OCI-M1 (cell line): ENCODE measurements at places on chromosomes 5 and 9.

DNA sequence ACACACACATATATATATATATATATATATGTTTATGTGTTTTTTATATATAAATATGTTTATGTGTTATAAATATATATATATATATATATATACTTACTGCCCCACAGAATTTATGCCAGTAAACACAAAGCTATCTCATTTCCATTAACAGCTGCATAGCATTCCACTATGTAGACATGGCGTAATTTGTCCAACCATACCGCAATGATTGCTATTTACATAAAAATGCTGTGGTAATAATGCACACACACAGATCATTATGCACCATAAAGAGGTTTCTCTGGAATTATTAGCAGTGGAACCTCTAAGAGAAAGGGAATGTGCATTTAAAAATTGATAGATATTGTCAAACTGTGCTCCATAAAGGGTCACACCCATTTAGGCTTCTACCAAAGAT lies 150.1 kb downstream of the CEP120 start:
- no peak for DNase-seq

DNA sequence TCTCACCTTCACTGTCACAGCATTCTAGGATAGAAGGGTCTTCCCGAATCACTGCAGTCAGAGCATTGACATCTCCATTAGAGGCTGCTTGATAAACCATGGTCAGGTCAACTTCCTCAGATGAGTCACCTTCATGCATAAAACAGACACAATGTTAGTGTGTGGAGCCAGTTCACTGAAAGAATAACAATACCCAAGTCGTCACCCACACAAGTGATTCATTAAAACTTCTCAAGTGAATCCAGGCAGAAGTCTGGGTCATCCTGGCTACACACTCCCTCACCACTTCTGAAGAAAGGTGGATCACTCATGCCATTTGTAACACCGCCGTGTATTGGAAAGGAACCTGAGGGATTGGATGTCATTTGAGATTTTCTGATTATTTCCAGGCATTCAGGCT lies 49.6 kb downstream of the ANKRD55 start:
- DNase-seq: no peak

GRCh38 chr9:12889402-12890106 lies 114.7 kb downstream of the LURAP1L start:
- peak; percentile 85 for DNase-seq

DNA sequence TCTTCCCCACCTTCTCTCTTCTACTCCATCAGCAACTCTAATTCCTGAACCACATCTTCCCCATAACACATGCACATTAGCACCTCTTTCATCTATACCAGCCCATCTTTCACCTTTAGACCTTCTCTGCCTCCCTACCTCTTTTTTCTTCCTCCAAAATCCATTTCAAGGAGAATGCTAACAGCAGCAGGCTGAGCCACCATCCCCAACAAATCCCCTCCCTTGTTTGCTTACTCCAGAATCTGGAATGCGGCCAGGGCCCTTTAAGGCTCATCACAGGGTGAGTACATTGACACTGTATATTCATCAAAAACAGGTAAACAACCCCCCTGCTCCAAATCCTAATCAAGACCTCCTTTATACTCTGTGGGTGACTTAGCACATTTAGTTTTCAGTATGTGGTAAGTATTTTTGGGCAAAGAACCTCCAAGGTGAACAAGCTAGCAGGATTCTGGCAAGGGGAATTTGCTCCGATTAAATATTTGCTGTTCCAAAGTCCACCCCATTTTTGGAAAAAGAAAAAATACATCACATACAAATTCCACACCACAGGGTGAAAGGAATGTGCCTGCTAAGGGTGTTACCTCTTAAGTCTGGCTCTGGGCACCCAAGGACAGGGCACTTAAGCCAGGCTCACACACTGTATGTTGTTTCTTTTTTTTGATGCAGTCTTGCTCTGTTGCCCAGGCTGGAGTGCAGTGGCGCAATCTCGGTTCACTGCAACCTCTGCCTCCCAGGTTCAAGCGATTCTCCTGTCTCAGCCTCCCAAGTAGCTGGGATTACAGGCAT lies 71.4 kb downstream of the SERINC5 start:
- DNase-seq: no peak

GRCh38 chr5:35608881-35609779 lies 8.5 kb upstream of the SPEF2 start:
- DNase-seq: no peak

DNA sequence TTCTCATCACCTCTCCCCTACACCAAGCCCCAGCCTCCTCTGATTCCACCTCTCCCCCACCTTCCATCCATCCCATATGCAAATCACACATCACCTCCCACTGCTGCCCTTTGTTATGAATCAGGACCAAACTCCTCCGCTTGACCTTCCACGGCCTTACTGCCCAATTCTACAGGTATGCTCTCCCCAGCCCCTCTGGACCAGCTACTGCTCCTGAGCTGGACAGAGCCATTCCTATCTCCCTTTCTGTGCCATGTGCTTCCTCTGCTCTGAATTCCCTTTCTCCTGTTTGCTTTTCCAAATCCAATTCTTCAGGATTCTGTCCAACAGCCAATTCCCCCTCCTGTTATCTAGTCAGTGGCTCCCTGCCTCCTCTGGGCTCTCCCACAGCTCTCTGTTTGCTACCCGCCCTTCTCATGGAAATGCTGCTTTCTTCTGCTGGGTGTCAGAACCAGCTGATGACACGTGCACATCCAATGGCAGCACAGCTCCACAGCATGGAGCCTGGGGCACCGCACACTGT lies 8.3 kb downstream of the FABP6 start:
- DNase-seq: no peak

DNA sequence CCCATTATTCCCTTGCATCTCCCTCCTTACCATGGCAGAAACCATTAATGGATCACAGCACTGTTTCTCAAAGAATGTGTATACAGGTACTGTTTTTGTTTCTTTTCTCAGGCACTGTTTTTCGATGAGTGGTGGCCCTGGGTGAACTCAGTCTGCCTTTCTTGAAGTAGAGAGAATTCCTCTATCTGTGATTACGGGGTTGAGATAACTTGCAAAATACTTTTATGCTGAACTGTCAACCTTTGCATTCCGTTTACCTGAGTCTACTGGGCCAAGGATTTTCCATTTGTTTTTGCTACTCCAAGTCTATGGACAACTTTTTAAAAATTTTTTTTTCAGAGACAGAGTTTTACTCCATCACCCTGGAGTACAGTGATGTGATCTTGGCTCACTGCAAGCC lies 82.7 kb upstream of the CLINT1 start:
- no peak for DNase-seq

DNA sequence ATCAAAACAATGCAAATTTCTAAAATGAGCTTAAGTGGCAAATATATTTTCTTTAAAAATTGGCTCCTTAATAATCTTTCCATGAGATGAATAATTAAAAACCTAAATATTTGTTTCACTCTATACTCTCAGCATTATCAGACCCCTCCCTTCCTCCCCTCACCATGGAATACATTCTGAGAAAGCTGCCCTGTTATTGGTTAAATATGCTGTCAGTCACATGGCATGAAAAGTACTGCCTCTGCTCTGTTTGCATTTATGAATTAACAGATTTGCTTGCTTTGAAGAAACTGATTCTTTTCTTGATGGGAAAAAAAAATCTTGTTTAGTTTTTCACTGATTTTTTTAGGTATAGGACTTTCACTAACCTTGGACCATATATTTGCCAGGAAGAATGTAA lies 17.0 kb upstream of the RPS23 start:
- DNase-seq: peak; percentile 30

GRCh38 chr9:117704597-117704996 lies 394 bp downstream of the TLR4 start:
- peak; percentile 58 for DNase-seq

- no peak for DNase-seq
Measured at GRCh38 chr5:167317884-167318283, 973.6 kb upstream of the WWC1 start.

- DNase-seq: no peak
Measured at GRCh38 chr9:18014556-18014955, 435.7 kb downstream of the SH3GL2 start.

- no peak for DNase-seq
Measured at GRCh38 chr9:135714242-135715055, 12.5 kb downstream of the KCNT1 start.

DNA sequence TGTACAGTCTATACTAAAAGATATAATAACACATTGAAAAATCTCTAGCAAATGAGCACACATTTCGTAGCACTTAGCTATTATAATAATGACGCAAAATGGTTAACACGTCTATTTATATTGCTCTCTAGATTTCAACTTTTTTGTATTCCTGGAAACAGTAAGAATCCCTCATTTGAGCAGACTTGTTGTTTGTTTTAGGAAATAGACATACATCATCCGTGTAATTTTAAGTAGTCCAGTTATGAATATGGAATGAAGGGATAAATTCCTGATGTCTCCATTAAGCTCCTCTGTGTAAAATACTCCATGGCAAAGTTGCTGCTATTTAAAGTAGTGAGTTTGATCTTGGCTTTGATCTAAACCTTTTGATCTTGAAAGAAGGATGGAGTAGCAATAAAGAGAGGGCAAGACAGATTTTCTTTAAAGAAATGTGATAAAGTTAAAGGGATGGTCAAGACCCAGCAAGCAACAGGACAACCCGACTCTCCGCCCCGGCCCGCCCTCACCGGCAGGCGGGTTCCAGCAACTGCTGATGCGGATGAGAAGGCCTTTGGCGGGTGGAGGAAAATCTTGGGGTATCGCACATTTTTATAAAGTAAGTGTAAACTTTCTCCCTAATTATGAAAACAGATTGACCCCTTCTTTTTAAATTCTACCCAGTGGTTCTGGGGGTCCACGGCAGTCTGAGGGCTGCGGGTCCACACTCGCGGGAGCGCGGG lies 277.4 kb downstream of the AOPEP start:
- peak; percentile 21 for DNase-seq

DNA sequence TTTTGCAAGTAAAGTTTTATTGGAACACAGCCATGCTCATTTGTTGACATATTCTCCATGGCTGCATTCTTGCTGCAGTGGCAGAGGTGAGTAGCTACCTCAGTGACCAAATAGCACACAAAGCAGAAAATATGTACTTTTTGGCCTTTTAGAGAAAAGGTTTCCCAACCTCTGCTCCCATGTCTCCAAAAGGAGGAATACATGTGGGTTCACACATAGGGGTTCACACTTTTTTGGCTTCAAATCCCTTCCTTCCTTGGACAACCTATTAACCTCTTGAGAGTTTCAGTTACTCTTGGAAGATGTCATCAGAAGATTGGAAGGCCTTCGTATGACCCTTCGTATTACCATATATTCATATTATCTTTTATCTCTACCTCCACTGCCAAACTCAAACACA lies 285.1 kb upstream of the TUT7 start:
- DNase-seq: no peak

- peak; percentile 46 for DNase-seq
Measured at GRCh38 chr5:131769961-131770360, 26.9 kb downstream of the FNIP1 start.

GRCh38 chr9:34170237-34170991 lies 8.4 kb upstream of the UBAP1 start:
- no peak for DNase-seq

DNA sequence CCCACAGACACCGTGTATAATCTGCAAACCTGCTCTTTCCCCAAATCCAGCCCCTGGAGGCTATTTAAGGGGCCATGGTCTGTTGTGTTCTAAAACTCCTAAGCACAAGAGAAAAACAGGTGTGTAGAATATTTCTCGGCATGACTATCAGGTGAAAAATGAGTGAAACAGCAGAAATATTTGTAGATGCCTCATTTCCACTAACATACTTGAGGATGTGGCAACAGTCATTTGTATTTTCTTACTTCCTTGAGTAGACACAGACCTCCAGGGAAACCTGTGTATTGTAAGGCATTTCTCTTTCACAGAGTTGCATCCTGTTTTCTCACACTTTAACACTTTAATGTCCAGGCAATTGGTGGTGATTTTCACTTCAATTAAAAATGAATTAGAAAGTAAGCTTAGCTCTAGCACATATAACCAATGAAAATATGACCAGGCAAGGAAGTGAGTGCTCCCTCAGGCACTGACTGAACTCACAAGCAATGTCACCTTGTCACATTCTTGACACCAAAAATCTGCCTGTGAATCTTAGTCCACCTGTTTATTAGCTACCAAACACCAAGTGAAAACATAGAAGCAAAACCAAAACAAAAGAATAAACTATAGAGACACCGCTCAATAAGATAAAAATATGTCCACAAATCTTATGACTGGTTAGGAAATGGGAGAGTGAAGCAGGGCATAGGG lies 64.4 kb downstream of the DIRAS2 start:
- DNase-seq: no peak

- peak; percentile 59 for DNase-seq
Measured at GRCh38 chr5:6837519-6838110, 124.4 kb downstream of the TENT4A start.

- DNase-seq: no peak
Measured at GRCh38 chr5:67306965-67307607, 110.5 kb upstream of the CD180 start.

DNA sequence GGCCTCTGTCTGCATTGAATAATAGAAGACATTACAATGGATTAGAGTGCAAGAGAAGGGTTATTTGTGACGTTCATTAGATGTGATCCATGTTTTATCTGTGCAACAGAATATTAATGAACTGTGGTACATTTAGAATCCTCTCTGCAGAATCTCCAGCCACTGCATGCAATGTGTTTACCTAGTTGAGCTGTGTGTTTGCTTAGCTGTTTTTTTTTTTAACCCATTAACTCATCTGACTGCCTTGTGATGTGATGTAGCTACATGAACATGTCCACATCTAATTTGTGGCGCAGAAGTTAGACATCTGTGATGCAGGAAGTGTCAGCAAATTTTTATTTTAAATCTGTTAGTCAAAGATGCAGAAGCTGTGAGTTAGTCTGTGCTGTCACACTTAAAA lies 236.9 kb downstream of the CD180 start:
- no peak for DNase-seq

DNA sequence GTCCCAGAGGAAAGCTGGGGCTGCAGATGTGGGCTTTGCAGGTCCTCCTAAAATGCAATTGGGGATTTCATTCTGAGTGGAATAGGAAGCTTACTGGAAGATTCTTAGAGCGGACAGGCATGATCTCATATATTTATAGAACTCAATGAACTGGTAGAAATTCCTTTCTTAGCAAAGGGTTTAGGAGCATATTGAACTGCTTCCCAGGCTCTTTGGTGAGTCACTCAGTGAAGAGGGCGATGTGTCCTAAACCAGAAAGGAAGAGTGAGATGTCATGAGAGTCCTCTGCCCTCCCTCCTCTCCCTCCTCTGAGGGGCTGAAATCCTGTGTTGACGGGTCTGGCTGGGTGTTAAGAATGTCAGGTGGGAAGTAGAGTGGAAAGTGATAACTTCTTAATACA lies 26.3 kb upstream of the SEMA6A start:
- DNase-seq: no peak

GRCh38 chr9:99389087-99390033 lies 167.3 kb downstream of the SEC61B start:
- DNase-seq: no peak
